ENCODE measurements at places on chromosomes 1 and 21.
A peak's percentile ranks its signal among the peaks of the same experiment; 100 is the strongest.

GRCh38 chr1:231786126-231786525 lies 159.5 kb downstream of the DISC1 start:
- DNase-seq: no peak

DNA sequence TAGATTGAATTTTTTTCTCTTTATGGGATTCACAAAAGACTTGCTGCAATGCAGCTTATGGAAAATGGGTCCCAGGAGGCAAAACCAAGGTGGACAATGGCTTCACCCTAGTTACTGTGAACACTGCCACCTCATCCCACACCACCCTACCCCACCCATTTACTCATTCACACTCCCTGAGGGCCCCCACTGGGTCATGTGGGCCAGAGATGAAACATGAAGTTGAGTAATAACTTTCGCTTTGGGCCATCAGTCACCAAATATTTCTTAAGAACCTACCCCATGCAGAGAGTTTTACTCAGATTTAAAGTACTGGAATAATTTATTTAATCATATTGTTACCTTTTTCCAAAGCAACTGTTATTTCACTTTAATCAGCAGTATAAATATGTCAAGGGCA lies 191.8 kb downstream of the TPR start:
- DNase-seq: no peak

GRCh38 chr1:36225283-36225899 lies 1.1 kb downstream of the THRAP3 start:
- DNase-seq: no peak

DNA sequence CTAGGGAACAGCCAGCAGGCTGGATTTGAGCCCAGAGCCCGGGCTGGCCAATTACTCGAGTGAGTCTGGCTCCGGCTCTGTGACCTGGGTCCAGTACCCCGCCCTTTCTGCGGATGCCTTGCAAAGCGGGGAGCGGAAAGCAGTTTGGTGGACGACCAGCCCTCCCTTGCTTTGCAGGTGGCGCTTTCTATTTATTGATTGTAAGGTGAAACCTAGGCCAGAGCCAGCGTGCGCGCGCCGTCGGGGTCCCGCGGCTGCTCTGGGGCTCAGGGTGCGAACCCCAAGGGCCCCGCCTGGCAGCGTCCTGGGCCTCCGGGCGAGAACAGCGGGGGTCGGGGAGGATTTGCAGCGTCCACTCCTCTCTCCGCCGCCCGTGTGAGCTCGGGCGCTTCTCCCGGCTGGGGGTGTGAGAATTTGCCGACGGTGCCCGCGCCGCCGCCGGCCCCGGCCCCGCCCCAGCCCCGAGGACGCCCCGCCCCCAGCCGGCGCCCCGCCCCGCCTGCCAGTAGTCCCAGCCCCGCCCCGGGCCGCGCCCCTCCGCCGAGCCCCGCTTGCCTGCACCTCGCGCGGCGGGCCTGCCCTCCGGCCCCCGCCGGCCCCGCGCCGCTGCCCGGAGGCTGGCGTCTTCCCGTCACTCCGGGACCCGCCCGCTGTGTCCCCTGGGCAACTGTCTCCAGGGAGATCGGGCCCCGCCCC lies 37.6 kb downstream of the PIK3CD start:
- DNase-seq: peak; percentile 44

- peak; percentile 84 for DNase-seq
These were observed 73.3 kb downstream of the MRPL37 start for GRCh38 chr1:54273092-54273794.
